Stimulated activated CD8-positive, alpha-beta memory T cell treated with anti-CD3 and anti-CD28 coated beads, Interleukin-2, amount 100 ng/mL, for 48 hours (primary cell): ENCODE measurements at places on chromosomes 1 and 21.

DNA sequence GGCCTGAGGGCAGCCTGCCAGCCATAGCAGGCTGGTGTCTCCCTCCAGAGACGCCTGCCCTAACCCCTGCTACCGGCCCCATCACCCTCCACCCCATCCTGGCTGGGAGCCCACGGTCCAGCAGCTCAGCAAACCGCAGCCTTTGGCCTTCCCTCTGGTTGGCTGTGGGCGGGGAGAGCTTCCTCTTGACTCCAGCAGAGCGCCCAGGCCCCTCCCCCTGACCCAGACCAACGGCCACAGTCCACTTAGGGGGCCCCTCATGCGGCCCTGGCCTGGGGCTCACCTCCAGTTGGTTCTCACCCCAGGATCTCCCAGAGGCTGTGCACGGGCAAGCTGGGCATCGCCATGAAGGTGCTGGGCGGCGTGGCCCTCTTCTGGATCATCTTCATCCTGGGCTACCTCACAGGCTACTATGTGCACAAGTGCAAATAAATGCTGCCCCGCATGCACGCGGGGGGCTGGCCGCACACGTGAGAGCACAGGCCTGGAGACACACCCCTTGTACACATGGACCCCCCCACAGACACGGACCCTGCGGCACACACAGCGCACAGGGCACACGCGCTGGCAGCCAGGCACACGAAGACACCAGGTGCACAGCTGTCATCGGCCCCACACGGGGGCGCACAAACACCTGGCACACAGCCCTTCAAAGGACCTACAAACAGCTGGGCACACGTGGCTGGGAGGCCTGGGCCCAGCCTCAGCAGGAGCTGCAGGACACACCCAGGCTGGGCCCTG, 3.1 kb downstream of the SMIM1 start:
- DNase-seq = no peak

DNA sequence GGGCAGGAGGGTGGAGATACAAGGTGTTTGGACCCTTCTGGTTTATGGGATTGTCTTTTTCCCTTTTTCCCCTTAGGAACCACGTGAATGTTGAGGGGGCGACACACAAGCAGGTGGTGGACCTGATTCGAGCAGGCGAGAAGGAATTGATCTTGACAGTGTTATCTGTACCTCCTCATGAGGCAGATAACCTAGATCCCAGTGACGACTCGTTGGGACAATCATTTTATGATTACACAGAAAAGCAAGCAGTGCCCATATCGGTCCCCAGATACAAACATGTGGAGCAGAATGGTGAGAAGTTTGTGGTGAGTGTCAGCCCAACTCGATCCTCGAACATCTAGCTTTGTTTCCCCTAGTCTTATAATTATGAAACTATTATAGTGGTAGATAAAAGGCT, 27.0 kb downstream of the SNX27 start:
- no peak for DNase-seq

DNA sequence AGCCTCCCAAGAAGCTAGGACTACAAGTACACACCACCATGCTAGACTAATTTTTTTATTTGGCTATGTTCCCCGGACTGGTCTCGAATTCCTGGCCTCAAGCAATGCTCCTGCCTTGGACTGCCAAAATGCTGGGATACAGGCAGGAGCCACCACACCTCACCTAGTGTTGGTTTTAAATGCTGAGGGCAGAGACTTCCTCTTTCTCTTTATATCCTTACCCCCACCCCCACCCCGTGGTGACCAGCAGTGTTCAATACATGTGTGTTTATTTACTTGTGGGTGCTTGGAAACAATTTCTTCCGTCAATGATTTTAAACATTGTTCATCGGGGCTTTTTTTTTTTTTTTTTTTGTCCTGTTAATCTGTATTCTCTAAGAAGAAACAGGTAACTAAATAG, 158.9 kb downstream of the ZBTB18 start:
- no peak for DNase-seq

- DNase-seq = no peak
Observed at GRCh38 chr1:163471779-163472650, 150.3 kb downstream of the NUF2 start.

DNA sequence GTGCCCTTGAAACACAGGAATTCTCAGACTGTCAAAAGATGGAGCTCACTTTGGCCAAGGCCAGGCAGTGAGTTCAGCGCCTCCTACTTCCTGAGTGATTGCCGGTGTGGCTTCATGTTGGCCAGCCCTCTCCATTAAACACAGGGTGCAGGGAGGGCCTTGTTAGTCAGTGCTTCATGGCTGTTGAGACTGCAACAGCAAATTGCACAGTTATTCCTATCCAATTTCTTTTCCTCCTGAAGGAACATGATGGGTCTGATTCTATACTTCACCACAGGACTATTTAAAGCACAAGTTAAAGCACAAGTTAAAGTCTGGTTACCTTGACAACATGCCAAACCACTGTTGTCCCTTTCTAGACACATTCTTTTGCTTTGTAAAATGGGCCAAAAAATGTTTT, 156.6 kb downstream of the SIPA1L2 start:
- DNase-seq = no peak

DNA sequence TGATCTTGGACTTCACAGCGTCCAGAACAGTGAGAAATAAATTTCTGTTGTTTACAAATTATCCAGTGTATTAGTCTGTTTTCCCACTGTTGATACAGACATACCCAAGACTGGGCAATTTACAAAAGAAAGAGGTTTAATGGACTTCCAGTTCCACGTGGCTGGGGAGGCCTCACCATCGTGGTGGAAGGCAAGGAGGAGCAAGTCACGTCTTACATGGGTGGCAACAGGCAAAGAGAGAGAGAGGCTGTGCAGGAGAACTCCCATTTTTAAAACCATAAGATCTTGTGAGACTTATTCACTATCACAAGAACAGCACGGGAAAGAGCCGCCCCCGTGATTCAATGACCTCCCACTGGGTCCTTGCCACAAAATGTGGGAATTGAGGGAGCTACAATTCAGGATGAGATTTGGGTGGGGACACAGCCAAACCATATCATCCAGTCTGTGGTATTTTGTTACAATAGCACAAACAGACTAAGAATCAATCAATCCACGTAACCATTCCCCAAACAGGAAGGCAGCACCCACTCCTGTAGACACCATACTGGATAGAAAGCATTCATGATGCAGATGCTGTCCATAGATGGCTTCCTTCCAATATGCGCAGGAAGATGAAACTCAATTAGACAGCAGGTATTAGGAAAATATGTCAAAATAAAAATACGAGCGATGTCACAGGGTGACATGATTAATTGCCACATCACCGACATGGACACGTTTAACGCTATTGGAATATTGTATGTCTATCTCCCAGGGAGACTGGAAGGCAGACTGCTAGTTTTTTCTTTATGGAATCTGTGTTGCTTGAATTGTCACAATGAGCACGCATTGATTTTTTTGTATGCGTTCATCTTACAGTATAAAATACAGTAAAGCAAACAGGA, 22.8 kb downstream of the ECE1 start:
- DNase-seq = no peak

- no peak for DNase-seq
Observed at GRCh38 chr1:183886853-183887252, 81.9 kb downstream of the RGL1 start.

DNA sequence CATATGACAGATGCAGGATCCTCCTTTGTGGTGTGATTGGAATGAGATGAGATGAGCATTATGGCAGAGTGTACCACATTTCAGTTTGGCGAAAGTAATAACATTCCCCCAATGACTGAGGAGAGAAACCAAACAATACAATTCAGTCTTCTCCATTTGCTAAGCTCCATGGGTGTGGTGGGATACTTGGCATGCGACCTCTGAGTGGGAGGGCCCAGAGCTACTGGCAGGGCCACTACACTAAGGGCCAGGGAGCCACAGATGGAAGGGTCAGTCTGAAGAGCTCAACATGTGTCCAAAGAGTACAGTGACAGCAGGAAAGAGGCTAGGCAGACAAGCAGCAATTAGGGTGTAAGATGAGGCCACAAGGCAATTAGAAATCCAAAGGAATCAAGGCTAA, 23.8 kb upstream of the PAXBP1 start:
- DNase-seq = no peak

DNA sequence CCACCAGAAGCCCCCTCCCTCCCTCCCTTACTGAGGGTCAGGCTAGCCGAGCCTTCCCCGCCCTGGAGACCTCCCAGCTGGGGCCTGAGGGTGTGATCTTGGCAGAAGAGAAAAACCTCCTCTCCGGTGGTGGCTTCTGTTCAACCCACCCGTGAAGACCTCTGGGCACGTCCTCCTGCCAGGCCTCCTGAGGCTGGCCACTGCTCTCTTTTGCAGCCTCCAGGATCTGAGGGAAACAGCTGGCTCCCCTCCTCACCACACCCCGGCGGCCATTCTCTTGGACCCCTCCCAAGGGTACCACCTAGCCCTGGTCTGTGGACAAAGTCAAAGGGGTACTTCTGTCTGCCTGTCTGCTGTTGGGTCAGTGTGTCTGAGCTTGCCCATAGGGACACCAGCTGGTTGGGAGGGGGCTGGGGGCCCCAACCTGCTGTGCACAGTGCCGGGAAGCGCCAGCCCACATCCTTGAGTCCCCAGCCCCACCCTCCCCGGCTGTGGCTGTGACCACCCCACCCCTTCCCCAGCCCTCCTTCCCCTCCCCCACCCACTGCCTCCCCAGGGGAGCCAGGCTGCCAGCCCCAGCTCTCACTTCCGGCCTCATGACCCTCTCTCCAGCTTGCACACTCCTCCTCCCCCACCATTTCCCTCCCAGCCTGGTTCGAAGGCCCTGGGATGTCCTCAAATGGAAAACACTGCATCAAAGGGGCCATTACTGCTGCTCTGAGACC, 48.1 kb downstream of the AHDC1 start:
- DNase-seq = no peak

- DNase-seq = no peak
Observed at GRCh38 chr1:74471470-74471869, 40.9 kb downstream of the LRRC53 start.

GRCh38 chr1:156246781-156247459, 936 bp downstream of the PAQR6 start:
- no peak for DNase-seq

DNA sequence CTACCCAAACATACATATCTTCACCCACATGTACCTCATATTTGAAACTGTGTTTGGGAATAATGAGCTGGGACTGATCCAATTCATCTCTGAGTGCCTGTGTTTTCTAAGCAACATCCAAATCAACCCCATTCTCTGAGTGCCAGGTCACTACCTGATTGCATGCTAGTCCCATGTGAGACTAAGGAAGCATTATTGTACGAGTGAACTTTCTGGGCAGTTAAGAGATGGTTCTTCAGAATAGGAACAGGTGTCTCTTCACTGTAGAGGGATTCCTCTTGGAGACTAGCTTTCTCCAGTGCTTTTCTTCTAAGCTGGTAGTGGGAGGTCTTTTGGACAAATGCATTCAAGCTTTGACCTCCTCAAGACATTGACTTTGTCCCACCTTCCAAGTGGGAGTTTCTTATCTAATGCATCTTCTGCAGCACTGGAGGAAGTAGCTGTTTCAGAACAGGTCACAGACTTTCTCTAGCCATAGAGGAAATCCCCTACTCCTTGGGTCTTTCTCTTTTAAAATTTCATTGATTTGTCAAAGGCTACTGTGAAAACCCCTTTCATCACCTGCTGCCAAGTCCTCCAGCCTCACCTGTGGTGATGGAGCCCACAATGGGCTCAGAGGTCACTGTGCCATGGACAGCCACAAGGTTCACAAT, 172.0 kb upstream of the KIAA0040 start:
- DNase-seq = no peak

- DNase-seq = no peak
Observed at GRCh38 chr1:30151119-30151518, 572.3 kb downstream of the MATN1 start.

GRCh38 chr1:203325026-203325417, 19.7 kb downstream of the BTG2 start:
- no peak for DNase-seq

DNA sequence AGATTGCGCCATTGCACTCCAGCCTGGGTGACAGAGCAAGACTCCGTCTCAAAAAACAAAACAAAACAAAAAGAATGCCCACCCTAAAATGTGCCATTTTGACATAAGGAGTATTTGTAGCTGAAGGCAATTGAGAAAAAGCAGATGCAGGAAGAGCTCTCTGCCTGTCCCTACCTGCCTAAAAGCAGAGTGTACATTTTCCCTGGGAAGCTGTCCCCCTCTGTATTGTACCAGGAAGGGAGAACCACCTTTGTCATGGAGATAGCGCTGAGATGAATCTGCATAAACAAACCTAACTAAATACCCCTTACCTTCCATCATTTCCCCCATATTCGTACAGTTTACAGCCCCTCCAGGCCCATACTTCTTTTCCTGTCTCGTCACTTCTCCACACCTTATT, 94.4 kb upstream of the SLC45A1 start:
- DNase-seq = no peak

DNA sequence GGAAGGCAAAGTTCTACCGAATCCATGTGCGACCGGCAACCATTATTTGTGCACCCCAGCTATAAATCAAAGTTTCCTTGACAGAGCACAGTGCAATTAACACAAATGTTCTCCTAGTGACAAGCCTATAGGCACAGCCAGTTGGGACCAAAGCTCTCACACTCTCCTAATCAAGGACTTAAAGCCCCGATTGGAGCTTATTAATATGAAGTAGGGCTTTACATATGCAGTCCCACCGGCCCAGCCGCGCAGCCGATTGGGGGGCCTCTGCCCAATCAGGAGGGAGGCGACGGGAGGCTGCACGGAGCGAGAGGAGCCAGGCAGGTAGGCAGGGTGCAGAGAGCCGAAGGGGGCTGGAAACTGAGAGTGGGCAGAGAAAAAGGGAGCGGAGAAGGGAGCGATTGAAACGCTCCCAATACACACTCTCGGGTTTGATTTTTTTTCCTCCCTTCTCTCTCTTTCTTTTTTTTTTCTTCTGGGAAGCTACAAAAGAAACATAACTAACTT, at the start of gene ESRRG:
TSS of gene ESRRG (minus strand) at position 156 of the 507 bp plus-strand sequence. CDS start at position 26, 130 bp downstream.
- no peak for DNase-seq

GRCh38 chr1:234253732-234254131, 119.5 kb upstream of the COA6 start:
- no peak for DNase-seq

- peak; percentile 54 for DNase-seq
Observed at GRCh38 chr1:46179138-46180081, 3.1 kb upstream of the P3R3URF start.

DNA sequence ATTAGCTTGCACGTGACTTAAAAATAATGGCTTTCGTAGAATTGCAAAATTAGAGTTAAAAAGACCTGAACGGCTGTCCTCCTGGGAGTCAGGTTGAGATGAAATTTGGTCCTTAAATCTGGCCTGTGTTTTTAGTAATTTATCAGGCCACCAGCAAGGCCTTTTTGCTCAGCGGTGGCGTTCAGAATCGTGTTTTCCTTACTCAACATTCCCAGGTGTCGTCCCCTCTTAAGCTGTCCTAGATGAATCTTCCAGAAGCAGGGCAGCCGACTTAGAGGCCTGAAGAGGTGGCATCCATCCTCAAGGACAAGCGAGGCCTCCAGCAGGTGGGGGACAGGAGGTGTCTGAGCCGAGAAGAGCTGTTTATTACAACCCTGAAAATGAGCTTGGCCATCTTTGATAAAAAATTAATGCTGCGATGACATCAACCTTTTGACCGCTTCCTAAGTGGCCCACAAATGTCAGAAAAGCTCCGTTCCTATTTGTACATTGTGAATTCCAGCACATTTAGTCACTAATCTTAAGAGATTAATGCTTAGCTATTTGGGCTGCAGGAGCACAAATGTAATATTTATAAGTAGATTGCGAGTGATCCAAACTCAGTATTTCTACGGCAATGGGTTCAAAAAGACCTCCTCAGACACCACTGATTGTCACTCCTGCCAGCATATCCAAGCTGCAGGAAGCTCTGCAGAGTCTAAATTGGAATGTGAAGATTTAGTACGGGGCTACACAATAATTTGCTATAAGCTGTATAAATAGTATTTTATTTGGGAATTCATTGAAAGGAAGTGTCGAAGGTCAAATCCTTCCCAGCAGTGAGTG, 344.1 kb upstream of the VAMP3 start:
- no peak for DNase-seq

GRCh38 chr1:11528611-11529261, 49.8 kb downstream of the DISP3 start:
- DNase-seq = peak; percentile 24
